ENCODE measurements at places on chromosomes 3 and 15.

DNA sequence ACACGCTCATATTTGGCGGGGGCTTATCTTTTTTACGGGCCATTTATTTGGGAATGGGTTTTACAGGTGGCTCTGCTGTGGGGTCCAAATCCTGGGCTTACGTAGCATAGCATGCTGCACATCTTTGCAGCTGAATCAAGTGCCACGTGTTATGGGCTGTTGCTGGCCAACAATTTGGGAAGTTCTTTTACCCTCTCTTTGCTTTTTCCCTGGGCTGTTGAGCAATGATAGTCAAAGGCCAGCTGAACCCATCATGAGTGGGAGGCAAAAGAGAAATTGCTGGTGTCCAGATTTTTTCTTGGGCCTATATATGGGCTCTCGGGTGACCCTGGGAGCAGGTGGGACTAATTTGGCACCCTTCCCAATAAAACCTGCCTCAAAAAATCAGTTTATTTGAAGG is 209.3 kb upstream of the SATB1 start:
- DNase-seq: no peak

GRCh38 chr3:36965440-36965839 is 20.6 kb upstream of the TRANK1 start:
- no peak for DNase-seq

- DNase-seq: no peak
These were observed 1176.0 kb upstream of the ALCAM start for GRCh38 chr3:104190681-104191080.

DNA sequence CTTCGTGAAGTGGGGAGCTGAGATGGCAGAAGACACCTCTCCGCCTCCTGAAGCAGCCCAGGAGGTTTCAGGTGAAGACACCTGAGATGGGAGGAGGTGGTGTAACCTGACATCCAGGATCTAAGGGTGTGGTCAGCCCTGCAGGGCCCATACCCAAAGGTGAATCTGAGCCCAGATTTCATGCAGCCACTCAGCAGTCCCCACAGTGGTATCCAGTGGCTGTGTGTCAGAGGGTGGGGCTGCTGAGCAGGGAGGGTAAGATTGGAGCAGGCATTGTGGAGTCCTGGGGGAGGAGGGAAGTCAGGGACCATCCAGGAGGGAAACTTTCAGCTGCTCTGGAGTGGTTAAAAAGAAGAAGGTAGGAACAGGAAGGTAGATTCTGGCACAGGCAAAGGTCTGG is 46.0 kb upstream of the SMAD6 start:
- DNase-seq: no peak

GRCh38 chr15:78023865-78024518 is 53.5 kb downstream of the TBC1D2B start:
- no peak for DNase-seq

DNA sequence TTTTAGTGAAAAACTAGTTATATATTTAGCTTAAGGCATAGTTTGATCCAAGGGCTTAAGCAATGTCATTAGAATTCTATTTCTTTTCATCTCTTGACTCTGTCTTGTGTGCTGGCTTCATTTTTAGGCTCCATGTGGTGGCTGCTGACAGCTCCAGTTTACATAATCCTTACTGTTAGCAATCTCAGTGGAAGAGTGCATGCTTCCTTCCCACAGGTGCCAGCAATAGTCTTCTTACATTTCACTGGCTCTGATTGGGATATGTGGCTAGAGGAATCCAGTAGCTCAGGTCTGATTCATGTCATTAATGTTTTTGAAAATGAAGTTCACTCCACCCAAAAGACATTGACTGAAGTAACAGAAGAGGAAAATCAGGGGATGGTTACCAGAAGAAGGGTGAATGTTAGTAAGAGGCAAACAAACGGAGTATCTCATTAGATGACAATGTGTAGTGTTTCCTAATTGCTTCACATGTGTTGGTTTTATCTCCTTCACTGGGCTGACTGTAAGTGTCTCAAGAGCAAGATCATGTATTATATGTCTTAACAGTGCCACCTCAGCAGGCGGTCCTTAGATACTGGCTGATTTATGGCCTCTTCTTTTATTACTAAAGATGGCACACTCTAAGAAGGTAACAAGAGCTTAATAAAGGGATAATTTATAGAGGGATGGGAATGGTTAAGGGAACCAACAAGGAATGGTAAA is 25.6 kb upstream of the TCF12 start:
- DNase-seq: no peak

DNA sequence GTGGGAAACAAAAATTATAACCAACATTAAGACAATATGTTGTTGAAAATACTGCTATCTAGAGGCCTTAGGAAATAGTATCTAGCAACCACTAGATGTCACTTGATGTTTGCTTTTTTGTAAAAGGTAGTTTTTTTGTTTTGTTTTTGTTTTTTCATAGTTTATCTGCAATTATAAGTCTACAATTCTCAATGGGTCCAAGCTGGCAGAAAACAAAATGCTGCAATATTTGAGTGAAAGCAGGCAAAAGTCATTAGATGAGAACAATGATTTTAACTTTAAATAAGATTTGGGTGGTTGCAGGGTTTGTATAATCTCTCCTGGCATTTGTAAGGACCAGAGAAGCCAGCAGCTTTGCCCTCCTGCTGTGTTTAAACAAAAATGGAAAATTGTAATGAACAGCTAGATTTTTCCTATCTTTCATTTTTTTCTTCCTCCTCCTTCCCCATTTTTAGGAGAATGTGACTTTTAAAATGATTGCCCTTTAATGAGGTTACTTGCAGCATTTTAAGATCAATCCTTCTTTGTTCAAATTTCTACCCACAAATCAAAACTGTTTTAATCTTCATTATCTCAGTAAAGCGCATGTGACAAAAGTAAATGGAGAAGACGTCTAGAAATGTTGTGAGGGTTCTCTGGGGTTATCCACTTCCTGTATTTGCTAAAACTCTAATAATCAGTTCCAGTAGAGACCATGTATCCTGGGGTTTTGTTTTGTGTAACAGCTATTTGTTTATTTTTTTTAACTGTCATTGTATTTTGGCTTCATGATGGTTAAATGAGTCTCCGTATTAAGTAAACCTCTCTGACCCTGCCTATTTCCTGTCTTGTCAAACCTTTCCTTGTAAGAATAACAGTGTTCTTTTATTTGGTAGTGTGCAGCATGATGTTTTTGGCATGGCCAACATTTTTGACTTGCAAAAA is 27.3 kb downstream of the DUT start:
- no peak for DNase-seq

- no peak for DNase-seq
These were observed 24.7 kb upstream of the UBE2E1 start for GRCh38 chr3:23781051-23781450.

DNA sequence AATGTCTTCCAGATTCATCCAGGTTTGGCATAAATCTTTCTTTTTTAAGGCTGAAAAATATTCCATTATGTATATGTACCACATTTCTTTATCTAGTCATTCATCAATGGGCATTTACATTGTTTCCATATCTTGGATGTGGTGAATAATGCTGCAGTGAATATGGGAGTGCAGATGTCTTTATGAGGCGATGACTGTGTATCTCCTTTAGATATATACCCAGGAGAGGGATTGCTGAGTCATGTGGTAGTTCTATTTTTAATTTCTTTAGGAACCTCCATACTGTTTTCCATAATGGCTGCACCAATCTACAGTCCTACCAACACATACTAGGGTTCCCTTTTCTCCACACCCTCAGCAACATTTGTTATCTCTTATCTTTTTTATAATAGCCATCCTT is 96.3 kb downstream of the LRRC28 start:
- no peak for DNase-seq

DNA sequence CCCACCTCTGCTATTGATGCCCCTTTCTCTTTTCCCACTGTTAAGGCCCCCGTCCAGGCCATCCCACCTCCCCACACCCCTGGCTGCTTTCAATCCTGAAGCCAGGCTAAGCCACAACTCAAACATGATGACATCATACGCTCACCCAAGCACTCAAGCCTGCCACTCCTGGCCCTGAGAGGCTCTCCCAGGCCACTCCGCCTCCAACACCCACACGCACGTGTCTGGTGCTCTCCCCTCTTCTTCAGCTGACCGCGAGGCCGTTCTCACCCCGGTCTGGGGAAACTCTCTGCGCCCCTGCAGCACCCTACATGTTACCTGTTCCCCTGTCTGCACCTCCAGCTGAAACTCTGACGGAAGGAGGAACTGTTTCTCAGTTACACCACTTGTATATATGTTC is 6.2 kb downstream of the ZXDC start:
- DNase-seq: no peak

DNA sequence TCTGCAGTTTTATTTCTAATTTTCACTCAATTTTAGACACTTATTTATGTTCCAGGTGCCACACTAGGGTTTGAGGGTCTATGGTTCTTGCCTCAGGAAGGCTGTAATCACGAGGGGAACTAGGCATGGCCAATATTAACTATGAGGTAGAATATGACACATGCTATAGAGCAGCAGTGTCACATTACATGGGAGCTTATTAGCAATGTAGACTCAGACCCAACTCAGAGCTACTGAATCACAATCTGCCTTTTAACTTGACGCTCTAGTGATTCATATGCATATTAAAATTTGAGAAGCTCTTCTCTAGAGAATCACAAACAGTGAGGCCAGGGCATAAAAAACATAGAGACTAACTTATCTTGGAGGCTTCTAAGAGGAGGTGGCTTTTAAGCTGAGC is 32.8 kb upstream of the MRPL3 start:
- DNase-seq: no peak

DNA sequence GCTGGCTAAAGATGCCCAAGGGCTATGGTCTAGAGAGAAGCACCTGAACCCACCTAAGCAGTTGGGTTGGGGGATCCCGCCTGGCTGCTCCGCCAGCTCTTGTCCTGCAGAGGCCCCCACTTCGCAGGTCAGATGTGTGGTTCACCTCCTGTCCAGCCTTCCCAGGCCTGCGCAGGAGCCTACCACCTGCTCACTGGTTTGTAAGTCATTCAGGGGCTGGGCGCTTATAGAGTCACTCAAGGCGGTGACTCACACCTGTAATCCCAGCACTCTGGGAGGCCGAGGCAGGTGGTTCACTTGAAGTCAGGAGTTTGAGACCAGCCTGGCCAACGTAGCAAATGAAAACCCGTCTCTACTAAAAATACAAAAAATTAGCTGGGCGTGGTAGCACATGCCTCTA is 3.9 kb upstream of the FURIN start:
- no peak for DNase-seq

GRCh38 chr3:171829841-171830517 is 13.2 kb upstream of the TMEM212 start:
- DNase-seq: no peak

DNA sequence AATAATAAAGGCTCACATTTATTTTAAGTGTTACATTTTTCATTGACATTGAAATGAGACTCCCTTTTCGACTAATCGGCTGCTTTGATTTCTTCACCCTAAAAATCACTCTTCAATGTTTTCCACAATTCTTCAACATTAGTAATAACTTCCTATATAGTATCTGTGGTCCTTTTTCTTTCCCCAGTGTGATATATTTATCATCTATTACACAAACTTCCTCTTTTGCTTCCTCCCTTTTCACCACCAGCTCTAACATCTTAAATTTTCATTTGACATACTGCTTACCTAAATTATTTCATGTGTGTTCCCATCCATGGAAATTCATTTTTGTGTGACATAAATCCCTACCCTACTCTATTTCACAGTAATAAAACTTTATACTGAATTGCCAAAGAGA is 244.4 kb downstream of the TIGIT start:
- no peak for DNase-seq

DNA sequence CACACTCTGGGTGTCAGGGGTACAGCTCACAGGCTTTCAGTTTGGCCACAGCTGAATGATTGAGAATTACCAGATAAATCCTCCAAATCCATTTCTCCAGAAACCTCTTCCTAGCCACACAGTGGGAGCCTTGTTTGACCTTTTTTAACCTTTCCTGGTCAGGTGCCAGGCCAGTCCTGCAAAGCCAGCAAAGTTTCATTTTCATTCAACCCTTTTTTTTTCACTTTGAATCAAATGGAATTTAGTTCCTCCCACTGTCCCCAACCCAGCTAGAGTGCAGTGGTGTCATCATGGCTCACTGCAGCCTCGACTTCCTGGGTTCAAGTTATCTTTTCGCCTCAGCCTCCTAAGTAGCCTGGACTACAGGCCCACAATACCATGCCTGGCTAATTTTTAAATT is 67.8 kb downstream of the NSUN3 start:
- no peak for DNase-seq

GRCh38 chr3:171749124-171749523 is 61.2 kb downstream of the PLD1 start:
- DNase-seq: no peak

DNA sequence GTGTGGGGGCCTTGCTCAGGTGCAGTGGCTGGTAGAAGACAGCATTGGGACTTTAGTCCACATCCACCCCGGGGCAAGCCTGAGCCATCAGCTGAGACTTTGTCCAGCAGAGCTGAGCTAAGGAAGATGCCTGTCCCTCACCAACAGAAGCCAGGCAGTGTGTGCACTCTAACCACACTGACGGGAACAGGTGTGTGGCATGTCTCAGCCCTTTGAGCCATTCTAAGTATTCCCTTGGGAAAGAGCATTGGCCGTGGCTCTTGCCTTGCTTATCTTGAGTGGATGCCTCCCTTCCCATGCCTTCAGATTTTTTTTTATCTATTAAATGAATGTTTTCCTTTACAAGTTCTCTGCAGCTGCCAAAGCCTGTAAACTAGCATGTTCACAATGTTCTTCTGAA is 3.5 kb downstream of the GABRA5 start:
- DNase-seq: no peak
